ENCODE measurements at places on chromosomes 3 and 15. TPM values are rescaled to one million over a fixed set of nuclear protein-coding genes. Genes with fewer than 3 reads are reported as not detected.

RAD54L2 gene
- 18.7 TPM for total RNA-seq

DNA sequence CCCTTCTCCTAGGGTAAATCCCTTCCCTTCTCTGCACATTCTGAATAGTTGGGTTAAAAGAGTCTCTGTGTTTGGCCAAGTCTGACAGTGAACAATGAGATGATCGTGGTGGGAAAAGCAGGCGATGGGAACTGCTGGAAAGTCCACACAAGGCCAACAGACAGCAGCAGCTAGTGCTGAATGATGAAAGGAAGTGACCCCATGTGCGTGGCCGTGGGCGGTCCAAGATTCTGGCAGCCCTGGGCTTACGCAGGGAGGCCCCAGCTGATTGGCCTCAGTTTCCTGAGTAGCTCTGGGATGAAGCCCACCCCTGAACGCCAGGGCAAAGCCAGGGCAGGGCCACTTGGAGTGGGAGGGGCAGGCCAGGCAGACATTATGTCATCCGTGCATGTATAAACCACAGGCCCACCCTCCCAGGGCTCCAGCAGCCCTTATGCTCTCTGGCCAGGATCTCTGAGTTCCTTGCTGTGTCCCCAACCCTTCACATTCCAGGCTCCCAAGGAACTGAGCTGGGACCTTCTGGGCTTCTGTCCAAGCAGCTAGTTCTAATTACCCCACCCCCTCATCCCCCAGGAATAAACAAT is 57.8 kb downstream of the CDC25A start:
- peak; percentile 89 for DNase-seq

DNA sequence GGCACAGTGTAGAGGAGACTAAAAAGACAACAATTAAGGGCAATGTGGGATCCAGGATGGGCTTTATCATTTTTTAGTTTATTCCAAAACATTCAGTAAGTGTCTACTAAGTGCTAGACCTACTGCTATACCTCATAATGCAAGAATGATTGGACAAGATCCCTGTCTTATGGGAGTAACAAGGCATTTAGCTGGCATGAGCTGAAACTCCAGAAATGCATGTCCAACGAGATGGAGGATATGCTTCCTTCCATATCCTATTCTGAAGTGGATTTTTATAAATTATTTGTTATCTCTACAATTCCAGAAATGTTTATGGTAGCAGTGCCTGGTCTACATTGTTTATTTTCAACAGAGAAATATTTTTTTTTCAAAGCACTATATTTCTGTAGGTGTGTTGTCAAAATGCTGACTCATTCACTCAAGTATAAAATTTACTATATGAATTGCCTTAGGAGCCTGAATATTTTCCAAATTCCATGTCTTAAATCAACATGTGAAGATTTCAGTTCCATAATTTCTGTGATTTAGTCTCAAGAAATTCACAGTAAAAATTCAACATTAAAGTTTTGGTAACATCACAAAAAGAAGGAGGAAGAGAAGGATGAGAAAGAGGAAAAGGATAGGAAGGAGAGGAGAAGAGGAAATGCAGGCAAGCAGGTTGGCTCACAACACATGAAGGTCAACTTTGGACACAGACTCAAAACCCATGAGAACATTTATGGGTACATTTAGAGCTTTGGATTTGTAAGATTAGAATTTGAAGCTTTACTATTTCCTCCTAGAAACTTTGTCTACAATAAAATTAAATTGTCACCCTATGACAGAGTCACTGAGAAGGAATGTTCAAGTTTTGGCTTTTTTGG is 88.6 kb downstream of the P3H2 start:
- no peak for DNase-seq

- no peak for DNase-seq
Measured at GRCh38 chr15:36874930-36875329, 225.4 kb downstream of the MEIS2 start.

ZIC1 gene
- 5.9 TPM for total RNA-seq

- DNase-seq = no peak
Measured at GRCh38 chr3:103927896-103928295, 1438.8 kb upstream of the ALCAM start.

PDIA5 gene
- 17.9 TPM for total RNA-seq

DNA sequence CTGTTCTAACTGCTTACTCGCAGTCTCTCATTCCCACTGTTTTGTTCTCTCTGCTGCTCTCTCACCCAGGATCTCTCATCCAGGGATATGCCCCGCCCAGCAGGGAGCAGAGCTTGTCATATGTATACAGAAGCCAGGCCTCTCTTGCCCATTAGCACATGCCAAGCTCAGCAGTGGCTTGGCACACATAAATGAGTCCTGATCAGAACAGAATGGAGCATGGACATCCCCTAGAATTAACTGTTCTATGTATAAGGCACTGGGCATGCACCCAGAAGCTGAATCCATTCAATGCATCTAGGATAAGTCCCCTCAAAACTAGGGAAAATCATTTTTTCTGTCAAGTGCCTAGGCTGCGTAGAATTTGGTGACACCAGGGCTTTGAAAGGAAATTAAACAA is 61.6 kb downstream of the IGSF11 start:
- no peak for DNase-seq

- no peak for DNase-seq
Measured at GRCh38 chr3:46878781-46879436, 1.4 kb downstream of the PTH1R start.

GRCh38 chr15:84967380-84967779 is 14.3 kb upstream of the PDE8A start:
- no peak for DNase-seq

All from skin of body (tissue), 3 donors.